ENCODE measurements at places on chromosomes 2 and 18. TPM values are rescaled to one million over a fixed set of nuclear protein-coding genes. Genes with fewer than 3 reads are reported as not detected.

DNA sequence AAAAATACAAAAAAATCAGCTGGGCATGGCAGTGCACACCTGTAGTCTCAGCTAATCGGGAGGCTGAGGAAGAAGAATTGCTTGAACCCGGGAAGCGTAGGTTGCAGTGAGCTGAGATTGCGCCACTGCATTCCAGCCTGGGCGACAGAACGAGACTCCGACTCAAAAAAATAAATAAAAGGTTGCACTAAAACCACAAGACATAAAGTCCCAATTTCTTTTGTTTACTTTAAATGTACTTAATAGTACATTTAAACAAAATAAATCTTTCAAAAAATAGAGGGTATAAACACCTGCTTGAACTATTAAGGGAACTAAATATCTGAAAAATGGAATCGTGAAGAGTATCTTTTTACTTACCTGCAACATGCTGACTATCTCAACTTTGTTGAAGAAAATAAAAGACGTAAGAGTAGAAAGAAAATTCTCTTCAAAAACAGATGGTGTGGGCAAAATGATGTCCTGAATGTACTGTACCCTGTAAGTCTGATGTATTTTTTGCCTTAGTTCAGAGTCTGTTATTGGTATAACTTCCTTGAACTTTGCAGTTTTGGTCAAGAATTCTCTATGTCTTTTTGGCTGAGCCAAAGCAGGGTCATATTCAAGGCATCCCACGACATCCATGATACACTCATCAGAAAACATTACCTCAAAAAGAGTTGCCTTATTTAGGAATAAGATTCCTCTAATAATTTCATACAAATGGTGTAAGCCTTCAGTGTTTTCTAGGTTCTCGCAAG lies 19.2 kb downstream of the PPP4R3B start:
- no peak for DNase-seq

DNA sequence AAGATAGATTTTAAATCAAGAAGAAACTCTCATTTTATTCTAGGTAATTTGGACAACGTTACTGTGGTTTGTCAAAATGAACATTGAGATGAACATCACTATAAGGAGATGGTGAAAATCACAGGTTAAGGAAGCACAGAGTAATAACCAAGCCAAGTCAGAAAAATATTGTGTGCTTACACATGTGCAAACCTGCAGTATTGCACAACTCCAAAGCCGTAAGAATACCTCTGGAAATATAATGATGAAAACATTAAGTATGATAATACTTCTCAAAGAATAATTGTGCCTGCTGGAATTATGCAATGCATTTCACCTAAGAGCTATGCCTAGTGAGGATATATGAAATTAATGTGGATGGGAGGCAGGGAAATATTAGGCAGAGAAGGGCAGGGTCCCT lies 21.1 kb upstream of the GALNT5 start:
- DNase-seq = no peak

DNA sequence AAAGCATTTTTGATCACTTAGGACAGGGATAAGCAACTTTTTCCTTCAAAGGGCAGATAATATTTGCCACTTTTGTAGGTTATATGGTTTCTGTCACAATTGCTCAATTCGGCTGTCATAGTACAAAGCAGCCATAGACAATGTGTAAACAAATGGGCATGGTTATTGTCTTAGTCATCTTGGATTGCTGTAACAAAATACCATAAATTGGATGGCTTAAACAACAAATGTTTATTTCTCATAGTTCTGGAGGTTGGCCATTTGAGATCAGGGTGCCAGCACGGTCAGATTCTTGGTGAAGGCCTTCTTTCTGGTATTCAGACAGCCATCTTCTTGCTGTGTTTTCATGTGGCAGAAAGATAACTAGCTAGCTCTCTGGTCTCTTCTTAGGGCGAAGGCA lies 91.2 kb downstream of the TAF4B start:
- DNase-seq = no peak

- DNase-seq = no peak
Observed at GRCh38 chr2:172412984-172413492, 14.3 kb upstream of the ITGA6 start.

DNA sequence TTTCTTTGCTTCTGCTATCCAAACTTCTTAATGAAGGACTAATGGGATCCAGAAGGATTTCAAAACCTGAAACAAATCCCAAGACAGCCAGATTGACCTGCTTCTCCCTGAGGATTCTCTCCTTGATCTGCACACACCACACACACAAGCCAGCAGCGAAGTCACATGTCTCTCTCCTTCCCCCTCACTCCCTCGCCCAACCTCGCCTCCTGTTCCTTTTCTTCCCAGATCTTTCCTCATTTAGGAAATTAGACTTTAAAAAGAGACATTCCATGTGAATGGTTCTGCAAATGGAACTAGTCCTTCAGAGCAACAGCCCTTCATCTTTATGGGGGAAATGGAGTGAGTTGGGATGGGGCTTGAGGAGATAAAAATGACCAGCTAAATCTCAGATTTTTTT lies 639.1 kb upstream of the SETBP1 start:
- no peak for DNase-seq

DNA sequence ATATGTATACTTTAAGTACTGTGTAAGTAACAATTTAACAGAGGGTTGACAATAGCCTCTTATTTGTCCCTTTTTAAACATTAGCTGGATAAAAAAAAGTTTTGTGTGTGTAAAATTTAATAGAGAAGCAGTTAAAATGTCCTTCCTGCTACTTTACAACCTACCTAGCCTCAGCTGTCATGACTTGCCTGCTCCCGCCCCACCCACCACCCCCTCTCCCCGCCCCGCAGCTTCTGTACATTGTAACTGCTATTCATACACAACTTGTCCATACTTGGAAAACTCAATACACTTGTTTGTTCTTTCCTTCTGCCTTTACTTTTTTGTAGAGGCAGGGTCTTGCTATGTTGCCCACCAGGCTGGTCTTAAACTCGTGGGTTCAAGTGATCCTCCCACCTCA lies 19.5 kb downstream of the RELCH start:
- DNase-seq = no peak

DNA sequence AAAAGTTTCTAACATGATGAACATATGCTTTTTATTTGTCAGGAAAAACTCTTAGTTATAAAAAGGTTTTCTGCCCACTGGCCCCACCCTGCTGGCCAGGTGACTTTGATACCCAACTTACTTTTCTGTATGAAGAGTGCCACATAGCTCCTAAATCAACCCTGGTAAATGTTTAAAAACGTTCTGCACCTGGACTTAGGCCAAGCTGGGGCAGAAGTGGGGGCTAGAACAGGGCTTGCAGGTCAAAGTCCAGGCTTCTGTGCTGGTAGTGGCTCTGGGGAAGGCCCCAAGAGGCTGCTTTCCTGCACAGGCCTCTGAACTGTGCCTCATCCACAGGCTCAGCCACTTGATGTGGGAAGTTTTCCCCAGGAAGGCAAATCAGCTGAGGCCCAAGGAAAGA lies 171.7 kb downstream of the ANKRD30B start:
- no peak for DNase-seq

GRCh38 chr2:220491670-220492069 lies 864.2 kb downstream of the SLC4A3 start:
- no peak for DNase-seq

DNA sequence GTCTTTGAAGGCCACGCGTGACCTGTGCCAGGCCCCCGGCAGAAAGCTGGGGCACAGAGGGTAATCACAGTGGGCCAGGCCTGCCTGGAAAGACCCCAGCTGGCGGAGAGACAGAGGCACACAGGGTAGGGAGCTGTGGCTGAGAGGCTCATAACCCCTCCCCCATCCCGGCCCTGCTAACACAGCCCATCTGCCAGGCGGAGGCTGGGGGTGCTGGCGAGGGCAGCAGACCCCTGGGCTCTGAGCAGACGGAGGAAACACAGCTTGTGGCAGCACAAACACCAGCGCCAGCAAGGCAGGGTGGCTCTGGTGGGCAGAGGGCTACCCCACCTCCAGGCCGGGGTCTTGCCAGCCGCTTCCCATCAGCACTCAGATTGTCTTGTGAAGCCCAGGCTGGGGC lies 19.0 kb downstream of the HS6ST1 start:
- peak; percentile 39 for DNase-seq

DNA sequence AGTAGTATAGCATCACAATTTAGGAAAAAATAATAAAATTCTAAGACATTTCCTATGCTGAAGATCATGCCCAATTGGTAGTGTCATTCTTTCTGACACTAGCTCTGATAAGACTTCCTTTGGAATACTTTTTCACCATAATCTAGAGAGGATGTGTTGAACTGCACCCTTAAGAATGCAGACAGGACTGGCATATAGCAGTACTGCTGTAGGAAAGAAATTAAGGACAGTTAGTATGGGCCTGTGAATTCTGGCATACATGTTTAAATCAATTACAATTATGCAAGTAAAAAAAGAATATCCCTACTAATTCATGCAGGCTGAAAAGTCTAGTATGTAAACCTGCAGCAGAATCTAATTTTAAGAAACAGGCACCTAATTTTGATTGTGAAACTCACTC lies 15.4 kb downstream of the SF3B1 start:
- DNase-seq = no peak

DNA sequence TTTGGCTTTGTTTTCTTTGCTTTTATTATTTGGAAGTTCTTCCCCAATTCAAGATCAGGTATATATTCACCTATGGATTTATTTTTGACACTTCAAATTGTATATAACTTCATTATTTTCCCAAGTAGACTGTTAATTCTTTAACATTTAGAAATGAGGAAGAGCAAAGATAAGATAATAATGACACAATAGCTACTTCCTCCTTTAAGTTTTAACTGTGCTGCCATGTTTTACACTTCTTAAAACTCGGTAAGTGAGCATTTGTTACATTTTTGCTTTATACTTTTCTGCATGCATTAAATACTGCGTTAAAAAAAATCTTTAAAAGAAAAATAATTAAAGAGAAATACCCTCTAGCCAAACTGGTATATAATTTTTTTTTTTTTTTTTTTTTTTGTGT lies 32.5 kb downstream of the SLC66A3 start:
- no peak for DNase-seq

- DNase-seq = no peak
Observed at GRCh38 chr2:109318949-109319342, 189.9 kb downstream of the SH3RF3 start.

DSC3 gene
- total RNA-seq = not detected

SERPINB4 gene
- total RNA-seq = not detected

CCDC102B gene
- 4.4 TPM for total RNA-seq

TMEM182 gene
- total RNA-seq = 187 TPM

KCNG2 gene
- not detected for total RNA-seq

NTSR2 gene
- total RNA-seq = 0.19 TPM
